ENCODE measurements at places on chromosomes 2 and 18.

GRCh38 chr18:2111456-2111855 is 459.8 kb downstream of the METTL4 start:
- no peak for DNase-seq

GRCh38 chr2:157758586-157758985 is 117.5 kb downstream of the ACVR1 start:
- no peak for DNase-seq

GRCh38 chr18:79597176-79597830 is 82.3 kb upstream of the CTDP1 start:
- DNase-seq = no peak

GRCh38 chr2:42602218-42602875 is 33.9 kb downstream of the MTA3 start:
- no peak for DNase-seq

DNA sequence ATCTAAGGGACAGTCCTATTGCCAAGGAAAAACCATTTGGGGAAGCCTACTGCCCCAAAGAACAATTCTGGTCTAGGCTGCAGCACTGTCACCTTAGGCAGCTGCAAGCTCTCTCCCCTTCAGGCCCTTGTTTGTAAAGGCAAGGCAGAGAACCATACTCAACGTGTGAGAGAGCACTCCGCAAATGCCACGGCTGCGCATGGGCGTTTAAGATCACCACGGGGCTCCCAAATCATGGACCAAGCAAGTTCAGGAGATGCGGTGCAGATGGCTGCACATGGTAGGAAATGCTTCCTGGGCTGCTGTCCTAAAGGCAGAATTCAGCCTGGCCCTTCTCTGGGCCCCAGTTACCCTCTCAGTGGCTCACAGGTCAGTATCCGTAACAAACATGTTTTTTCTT is 15.5 kb downstream of the ERFE start:
- DNase-seq = no peak

GRCh38 chr2:144514616-144515091 is 5.3 kb downstream of the ZEB2 start:
- no peak for DNase-seq
